ENCODE measurements at places on chromosomes 12 and 14.

DNA sequence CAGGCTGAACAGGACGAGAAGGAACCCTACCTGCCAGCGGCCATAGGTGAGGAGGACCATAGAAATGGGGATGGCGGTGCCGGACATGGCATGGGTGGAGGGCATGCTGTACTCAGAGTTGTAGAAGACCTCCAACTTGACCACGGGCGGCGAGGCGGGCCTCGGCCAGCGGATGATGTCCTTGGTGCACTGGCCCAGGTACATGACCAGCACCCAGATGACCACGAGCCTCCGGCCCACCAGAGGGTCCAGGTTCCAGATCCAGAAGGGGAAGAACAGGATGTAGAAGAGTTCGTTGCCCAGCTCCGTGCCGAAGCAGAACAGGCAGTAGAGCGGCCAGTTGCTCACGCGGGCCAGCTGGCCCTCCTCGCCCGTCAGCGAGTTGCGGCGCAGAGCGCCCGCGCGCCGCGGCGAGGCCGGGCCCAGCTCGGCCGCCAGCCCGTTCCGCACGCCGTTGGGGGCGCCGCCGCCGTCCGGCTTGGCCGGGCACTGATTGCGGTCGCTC lies 582 bp downstream of the SGPP1 start:
- peak; percentile 28 for DNase-seq

- DNase-seq, result no peak
Measured at GRCh38 chr12:45303945-45304344, 88.0 kb downstream of the ANO6 start.

GRCh38 chr14:45641541-45641940 lies 388.5 kb upstream of the MIS18BP1 start:
- no peak for DNase-seq

DNA sequence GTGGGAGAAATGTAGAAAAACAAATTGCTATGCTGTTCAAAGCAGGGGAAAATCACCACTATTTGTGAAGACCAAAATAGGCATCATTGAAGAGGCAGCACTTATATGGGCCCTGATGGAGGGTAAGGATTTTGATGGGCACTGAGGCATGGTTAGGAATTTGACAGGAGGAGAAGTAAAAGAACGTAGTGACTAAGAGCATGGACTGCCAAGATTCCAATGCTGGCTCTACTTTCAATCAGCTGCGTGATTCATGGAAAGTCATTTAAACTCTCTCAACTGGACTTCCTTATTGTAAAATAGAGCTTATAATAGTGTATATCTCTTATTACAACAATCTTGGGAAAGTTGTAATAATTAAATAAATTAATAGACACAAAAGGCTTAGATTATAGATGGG lies 267.7 kb upstream of the G2E3 start:
- no peak for DNase-seq

DNA sequence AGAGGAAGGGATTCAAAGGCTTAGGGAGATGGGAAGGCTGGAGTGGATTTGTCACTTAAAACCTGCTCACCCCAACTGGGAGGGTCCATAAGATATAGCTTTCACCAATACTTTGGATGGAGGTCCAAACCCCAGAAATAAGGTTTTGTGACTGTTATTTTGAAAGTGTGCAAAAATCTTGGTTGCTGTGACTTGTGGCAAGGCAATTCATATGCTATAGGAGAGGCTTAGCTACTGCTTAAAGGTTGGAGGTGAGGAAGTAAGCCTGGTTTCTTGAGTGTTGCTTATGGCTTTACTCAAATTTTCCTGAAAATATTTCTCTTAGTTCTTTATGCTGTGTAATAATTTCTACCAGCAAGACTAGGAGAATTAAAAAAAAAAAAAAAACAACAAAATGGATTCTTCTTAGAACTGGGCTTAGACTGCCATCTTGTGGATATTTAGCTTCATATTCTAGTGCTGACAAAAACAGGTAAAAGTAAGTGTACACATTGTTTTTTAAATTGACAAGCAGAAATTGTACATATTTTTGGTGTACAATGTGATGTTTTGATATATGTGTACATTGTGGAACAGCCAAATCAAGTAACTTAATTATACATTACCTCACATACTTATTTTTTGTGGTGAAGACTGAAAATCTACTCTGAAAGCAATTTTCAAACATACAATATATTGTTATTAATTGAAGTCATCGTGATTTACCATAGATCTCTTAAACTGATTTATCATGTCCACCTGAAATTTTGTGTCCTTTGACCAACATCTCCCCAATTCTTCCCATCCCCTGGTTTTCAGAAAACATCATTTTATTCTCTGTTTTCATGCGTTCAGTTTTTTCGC lies 23.0 kb downstream of the PDE6H start:
- DNase-seq, result no peak

DNA sequence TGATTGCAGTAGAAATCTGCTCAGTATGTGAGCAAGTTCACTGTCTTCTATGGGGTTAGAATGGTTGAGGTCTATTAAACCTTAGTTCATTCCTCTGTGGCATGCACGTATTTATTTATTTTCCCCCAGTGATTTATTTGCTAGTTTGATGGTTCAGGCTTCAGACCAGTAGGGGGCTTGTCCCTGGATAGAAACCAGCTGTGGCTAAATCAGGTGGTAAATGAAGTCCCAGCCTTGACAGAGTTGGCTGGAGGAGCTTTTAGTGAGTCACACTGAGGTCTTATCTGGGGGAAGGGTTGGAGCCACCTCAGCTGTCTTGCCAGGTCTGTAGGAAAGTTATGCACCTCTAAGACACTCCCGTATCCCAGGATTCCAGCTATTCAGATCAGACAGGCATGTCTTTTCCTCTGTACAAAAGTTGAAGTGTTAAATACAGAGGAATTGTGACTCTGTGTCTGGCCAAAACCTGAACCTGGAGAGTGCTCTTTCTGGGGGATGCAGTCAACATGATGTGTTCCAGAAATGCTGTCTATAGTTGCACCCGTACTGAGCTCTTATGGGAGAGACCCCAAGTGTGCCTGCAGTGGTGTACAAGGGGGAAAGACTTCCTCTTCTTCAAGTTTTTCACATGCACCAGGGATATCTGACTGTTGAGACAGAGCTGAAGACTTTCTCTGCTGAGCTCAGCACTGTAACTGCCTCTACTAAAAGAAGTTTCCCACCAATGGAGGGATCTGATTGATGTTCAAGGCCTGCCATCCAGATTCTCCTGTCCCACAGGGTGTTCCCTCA lies 1322.1 kb downstream of the TMEM121 start:
- DNase-seq, result no peak

DNA sequence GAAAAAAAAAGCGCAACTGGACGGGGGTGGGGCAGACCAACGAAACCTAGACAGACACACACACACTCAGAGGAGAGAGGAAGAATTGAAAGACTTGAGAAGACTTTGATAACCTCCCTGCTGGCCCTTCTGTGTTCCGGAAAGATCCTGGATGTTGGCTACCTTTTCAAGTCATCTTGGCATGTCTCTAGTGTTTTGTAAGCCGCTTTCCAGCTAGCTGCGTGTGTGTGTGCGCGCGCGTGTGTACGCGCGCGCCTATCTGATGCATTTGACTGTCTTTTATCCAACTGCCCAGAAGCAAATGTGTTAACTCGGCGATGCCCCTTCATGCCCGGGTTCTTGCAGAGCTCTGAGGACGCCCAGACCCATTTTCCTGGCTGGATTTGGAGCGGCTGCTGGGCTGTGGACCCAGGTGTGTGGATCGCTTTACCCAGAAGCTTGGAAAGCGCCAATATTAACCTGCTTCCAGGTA lies 664 bp downstream of the LRFN5 start:
- DNase-seq, result no peak
